HL-60 (cell line): ENCODE measurements at places on chromosomes 5 and 9.

DNA sequence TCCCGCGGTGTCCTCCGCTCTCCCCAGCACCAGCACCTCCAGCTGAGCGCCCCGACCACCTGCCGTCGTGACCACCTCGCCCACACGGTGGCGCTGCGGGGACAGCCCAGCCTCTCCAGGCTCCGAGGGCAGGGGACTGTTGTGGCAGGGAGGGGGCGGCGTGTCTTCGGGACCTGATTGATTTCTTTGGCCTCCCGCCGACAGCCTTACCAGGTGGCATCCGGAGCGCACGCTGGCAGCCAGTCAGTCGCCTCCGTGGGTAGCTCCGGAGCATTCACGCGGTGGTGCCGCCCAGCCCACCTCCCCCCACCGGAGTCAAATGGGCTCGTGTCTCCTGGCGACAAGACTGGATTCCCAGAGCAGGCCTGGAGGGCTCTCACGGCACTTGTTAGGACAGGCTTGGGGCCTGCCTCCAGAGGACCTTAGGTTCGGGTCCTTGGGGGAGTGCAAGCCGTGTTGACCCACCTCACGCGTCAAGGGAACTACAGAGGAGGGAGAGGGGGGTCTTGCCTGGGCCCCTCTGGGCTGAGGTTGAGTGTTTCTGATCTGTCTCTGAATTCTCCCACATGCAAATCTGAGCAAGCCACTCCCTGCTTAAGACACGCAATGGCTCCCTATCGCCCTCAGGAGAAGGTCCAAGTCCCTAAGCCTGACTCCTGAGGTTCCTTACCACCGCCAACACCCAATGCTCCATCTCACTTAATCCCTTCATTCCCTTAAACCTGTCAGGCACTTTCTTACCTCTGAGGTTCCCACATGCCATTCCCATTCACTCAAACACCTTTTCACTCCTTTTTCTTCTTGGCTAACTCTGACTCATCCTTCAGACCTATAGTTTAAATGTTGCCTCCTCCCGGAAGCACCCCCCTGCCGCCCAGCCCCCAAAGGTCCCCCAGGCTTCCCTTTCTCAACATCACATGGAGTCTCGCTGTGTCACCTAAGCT is 51.2 kb upstream of the GGTA1 start:
- peak; percentile 36 for DNase-seq

DNA sequence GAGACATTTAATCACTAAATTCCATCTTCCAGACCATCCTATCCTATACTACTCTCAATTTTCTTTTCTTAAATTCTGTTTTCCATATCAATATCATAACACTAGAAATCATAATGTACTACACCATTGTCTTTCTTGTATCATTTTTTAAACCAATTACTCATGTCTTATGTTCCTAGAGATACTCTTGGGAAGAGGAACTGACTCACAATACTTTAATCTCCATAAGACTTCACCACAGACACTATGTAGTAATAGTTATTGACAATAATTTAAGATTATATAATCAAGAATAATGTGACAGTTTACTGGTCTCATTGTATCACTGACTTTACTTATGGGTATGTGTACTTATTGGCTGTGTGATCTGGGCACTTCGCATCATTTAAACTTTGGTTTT is 43.8 kb downstream of the PCDHGC5 start:
- DNase-seq, result no peak

GRCh38 chr5:63211448-63212132 is 633.0 kb downstream of the LRRC70 start:
- DNase-seq, result no peak

- no peak for DNase-seq
These were observed 31.0 kb upstream of the ZFR start for GRCh38 chr5:32475334-32476097.

- no peak for DNase-seq
These were observed 127.3 kb downstream of the XRCC4 start for GRCh38 chr5:83204651-83205050.

DNA sequence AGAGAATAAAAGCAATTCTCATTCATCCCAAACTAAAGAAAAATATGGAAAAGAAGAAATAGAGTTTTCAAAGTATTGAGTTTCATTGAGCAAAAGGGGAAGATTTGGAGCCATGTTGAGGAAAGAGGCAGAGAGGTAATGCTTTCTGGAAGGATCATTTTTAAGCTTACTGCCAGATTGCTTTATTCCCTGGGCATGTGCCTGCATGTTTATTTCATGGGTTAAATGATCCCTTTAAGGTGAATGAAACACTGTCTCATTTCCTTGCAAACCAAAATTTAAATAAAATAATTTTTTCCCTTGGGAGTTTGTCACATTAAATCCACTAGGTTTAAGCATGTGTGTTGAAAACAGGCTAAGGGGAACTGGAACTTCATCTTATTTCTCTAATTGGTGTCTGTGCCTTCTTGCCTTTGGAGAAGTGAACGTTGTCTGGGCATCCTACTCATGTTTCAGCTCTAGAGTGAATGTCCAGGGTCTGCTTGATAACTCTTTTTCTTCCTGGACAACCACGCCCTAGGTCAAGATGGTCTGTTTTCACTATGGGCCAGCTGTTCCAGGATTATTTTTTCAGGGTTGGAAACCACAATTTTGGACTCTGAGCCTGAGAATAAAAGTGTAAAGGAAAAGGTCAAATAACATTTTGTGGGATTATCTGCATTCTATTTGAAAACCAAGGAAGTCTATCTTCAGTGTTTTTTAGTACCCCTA is 114.1 kb upstream of the ELL2 start:
- no peak for DNase-seq

DNA sequence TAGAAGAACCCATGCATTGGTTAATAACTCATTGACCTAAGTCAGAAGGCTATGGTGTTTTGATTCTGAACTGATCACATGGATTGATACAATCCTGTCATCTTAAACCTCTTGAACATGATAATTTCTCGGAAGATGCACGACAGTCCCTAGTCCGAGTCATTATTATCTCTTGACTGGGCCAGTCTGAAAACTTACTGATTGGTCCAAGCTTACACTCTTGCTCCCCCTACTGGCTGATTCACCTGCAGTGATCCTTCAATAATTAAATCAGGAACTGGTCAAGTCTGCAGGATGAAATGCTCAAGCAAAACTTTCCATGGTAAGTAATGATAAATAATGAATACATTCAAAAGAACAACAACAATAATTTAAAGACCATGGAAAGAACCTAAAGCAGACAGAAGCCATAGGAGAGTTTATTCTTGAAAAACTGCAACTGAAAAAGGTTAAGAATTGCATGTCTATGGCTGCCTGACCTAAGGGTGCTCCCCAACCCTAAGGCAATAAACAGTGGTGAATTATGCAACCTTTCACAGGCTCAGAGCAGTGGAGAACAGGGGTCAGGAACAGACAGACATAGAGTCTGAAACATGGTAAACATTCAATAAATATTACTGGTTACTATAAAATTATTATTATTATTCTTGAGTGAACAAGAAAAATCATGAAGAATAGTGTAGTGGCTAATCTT is 79.3 kb downstream of the BRINP1 start:
- DNase-seq, result peak; percentile 47

- no peak for DNase-seq
These were observed 65.5 kb upstream of the TBCA start for GRCh38 chr5:77841616-77842015.

GRCh38 chr9:118439441-118439840 is 735.2 kb downstream of the TLR4 start:
- DNase-seq, result no peak

GRCh38 chr5:41482715-41483114 is 27.7 kb downstream of the PLCXD3 start:
- DNase-seq, result no peak

DNA sequence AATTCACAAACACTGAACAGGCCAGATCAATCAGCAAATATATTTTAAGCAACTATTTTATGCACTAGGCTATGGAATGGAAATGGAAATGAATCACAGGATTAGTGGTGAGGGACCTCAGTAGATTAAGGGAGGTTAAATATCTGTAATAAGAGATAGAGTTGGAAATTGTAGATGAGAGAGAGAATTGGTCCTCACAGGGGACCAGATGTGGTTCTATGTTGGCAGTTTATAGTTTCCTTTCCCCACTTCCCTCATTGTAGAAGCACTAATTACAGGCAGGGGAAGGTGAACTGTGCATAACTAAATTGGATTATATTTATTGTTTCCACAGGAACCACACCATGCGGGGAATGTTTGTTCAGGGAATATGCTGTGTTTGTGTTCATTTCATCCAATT is 496.2 kb downstream of the ARHGEF28 start:
- DNase-seq, result no peak

DNA sequence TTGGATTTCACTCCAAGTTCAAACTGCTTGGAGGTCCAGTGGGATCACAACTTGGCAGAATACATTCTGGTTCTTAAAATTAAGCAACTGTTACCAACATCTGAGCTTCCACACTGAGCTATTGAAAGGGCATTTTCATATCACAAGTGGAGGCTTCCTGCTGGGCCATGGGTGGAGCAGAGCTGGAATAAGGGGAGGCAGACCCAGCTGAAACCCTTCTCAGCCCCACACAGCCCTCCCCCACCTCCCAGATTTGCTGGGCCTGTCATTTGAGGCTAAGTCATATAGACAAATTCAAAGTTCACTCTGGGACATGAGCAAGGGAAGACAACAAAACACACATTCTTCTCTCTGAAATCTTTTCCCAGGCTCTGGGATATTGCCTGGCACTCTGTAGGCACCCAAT is 79.9 kb downstream of the ACTL7B start:
- no peak for DNase-seq

GRCh38 chr5:78534905-78535200 is 113.7 kb downstream of the LHFPL2 start:
- no peak for DNase-seq

GRCh38 chr5:140868721-140869554 is at the start of gene PCDHA11:
PCDHA11 (plus strand) TSS chr5:140868957; CDS start chr5:140869104, 147 bp downstream.
- peak; percentile 20 for DNase-seq

GRCh38 chr5:53167836-53168235 is 58.3 kb upstream of the MOCS2 start:
- DNase-seq, result no peak

DNA sequence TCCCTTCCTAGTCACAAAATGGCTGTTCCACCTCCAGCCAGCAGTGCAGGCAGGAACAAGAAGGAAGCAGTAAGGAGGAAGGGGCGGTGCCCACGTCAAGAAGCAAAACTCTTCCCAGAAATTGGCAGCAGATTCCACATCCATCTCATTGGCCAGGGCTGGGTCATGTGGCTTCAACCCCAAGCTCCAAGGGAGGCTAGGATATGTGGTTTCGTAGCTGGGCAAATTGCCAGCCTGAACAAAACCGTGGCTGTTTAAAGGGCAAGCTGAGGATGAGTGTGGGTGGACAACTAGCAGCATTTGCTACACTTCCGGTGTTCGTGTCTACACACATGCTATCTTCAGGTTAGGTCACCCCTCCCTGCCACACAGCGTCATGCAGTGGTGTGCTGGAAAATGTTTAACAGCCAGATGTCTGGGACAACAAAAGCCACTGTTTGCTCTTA is 92.1 kb upstream of the MAP1B start:
- DNase-seq, result no peak

DNA sequence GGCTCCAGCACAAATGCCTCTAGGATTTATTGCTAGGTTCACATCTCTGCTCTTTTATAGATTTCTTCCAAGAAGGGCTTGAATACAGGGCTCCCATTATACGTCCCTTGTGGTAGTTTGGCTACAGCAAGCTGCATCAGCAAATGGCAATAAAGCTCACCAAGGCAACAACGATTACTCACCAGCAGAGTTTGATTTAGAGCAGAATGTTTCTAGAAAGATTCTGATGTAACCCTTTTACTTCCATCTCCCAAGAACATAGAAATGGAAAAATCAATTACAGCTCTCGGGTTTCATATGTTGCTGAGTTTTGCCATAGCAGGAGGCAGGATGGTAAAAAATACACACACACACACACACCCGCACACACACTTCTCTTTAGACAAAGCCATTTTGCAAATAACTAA is 124.2 kb upstream of the TNPO1 start:
- no peak for DNase-seq

DNA sequence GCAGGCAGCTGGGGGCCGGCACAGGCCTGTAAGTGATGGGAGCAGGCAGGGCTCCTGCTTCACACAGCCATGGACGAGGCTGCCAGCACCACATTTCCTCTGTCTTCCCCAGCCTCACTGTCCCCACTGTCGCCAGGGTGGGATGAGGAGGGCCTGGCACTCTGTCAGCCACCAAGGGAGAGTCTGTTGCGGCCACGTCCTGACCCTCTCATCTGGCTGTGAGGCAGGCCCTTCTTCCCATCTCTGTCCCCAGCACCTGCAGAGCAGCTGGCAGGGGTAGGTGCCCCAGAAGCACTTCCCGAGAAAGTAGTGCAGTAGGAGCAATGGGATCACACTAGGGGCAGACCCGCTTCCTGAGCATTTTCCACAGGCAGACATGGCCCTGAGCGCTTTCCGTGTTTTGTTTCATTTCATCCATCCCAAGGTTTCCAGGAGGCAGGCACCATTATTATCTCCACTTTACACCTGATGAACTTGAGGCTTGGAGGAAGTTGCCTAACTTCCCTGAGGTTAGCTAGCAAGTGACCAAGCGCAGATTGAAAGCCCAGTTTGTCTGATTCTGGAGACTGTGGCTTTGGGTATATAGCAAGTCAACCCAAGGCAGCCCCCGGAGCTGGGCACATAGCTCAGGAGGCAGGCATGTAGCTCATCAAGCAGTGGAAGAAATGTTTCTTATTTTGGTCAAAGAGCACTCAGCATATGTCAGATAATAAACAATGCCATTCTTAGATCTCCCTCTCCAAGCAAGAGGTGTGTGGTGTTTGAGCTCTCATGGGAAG is 202.4 kb downstream of the DAB2IP start:
- DNase-seq, result no peak

DNA sequence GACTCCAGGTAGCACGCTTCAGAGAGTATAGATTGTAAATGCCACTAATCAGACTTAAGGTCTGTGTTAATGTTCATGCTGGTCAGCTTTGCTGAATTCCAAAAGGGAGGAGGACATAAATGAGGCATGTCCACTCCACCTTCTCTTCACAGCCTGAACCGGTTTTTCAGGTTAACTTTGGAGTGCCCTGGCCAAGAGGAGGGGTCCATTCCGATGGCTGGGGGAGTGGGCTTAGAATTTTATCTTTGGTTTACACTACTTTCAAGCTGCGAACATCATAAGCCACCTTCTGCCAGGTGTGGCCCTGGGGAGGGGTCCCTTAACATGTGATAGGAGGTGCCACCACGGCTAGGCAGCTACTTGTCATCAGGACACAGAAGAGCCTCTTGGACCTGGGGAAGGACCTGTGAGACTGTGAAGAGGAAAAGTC is 24.2 kb downstream of the ABO start:
- no peak for DNase-seq

DNA sequence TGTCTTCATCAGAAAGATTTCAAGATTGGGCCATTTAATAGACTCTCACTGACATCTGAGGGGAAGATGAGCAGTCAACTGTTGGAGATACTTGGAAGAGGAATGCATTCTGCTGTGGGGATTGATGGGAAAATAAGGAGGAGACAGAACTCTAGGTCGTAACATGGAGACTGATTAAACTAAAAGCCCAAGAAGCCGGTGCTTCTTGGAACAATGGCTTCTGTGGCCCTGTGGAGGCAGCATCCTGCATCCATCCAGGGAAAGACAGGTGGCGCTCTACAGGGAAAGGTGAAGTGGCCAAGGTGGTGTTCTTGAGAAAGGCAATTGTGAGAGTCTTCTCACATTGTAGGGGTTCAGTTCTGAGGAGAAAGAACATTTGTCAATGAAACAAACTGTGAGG is 31.3 kb downstream of the ZFAND5 start:
- no peak for DNase-seq
